Stimulated activated CD8-positive, alpha-beta memory T cell treated with anti-CD3 and anti-CD28 coated beads, Interleukin-7, amount 100 ng/mL, for 4 hours (primary cell): ENCODE measurements at places on chromosomes 1 and 21.
A peak's percentile ranks its signal among the peaks of the same experiment; 100 is the strongest.

GRCh38 chr21:38334866-38335265 is 78.1 kb downstream of the KCNJ15 start:
- DNase-seq: no peak

DNA sequence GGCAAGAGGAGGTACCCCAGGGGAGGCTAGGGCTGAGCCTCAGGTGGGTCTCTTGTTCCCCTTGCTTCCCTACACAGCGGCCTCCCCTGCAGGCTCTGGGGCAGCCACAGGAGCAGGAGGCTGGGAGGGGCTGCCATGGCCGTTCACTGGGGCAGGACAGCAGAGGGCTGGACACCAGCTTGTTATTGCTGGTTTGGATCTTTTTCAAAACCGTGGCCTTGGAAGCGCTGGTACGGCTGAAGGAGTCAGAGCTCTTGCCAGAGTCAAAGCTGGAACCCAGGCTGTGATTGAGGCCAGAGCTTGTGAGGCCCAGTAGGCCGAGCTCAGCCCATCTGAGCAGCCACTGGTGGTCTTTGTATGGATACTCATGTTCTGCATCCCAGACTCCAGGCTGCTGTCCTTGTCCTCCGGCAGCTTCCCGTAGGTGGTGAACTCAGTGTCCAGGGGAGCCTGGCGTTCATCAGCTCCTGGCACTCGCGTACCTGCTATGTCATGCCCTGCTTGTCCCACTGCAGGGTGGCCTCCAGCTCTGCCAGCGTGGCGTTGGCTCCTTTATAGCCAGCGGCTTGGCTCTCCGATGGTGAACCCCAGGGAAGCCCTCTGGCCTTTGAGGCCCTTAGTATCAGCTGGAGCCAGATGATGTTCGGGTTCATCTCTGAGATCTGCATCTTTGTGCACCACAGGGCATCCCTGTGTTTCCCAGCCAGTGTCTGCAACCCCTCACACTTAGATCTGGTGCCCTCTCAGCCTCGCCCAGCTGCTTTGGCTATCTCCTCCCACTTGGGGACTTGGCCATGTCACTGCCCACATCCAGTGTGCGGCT is 40.3 kb upstream of the THEM4 start:
- DNase-seq: no peak

DNA sequence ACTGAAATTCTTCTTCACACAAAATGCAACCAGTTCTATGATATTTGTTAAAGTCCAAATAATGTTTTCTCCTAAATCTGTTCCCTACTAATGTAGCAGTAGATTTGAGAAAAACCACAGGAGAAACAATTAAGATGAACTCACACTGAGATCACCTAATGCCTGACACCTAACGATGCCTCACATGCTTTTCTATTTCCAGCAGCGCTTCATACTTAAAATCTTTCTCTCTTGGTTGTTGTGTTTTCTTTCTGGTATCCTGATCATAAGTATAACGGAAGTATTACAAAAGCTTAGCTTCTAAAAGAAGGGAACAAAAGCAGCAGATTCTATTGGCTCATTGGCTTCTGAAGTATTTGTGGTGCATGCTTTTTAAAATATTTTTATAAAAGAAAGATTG is 267.2 kb upstream of the SGIP1 start:
- DNase-seq: no peak

- peak; percentile 56 for DNase-seq
These were observed 12.6 kb downstream of the ZC3H12A start for GRCh38 chr1:37486680-37487618.

DNA sequence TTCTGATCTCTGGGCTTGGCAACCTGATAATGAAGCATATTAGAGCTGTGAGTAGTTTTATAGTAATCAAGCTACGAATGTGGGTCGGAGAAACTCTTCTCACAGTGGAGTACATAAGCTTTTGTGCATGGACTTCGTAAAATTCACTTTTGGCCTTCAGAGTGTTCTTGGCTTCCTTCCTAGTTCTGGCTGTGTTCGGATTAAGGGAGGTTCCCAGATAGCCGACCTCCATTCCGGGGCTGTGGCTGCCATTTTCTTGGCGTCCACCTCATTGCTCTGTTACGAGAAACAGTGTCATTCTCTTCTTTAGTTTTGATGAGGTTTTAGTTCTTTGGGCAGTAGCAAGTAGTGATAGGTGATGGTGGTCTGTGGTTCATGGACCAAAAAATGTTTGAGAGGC is 26.3 kb downstream of the CAMTA1 start:
- no peak for DNase-seq

GRCh38 chr1:61375082-61375880 is 292.9 kb downstream of the NFIA start:
- DNase-seq: no peak

- DNase-seq: peak; percentile 12
These were observed 188.5 kb downstream of the TGFBR3 start for GRCh38 chr1:91697416-91697815.

DNA sequence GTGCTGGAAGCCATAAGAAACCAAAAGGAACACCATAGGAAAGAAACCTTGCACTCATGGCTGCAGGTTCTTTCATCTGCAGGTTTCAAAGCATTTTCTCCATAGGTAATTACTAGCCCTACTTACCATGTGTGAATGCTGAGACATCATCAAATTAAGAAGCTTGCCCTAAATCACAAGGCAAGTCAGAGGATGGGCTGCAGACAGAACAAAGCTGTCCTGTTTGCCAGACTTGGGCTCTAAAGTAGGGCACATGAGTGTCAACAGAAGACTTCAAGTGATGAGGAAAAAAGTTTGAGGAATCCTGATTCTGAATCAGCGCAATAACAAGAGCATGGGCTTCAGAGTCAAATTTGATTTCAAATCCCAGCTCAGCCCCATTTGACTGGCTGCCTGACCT is 5.8 kb upstream of the EPS15 start:
- no peak for DNase-seq

DNA sequence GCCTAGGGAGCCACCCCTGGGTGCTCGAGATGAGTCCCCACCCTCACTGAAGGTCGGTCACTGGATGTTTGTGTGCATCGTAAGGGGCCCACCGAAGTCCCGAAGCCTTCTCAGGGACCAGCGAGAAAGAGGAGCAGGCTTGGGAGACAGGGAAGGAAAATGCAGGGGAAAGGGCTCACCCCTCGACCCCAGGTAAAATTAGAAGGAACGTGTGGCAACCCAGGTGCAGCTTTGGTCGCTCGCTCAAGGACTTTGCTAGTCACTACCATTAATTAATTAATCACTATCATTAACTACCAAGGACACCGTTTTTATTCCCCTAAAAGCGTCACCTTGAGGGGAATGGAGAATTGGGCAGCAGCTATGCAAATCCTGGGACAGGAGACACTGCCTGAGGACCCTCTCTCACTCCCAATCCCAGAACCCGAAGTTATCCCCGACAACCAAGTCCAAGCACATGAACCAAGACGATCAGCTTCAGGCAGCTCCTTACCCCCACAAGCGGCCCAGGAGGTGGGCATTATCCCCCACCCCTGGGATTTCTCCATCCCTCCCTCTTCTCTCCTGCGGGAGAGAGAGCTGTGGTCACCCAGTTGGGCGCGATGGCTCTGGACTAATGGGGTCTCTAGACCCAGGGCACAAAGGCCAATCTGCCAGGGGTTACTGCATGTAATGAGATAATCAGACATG is 4.2 kb upstream of the SIM2 start:
- DNase-seq: no peak

DNA sequence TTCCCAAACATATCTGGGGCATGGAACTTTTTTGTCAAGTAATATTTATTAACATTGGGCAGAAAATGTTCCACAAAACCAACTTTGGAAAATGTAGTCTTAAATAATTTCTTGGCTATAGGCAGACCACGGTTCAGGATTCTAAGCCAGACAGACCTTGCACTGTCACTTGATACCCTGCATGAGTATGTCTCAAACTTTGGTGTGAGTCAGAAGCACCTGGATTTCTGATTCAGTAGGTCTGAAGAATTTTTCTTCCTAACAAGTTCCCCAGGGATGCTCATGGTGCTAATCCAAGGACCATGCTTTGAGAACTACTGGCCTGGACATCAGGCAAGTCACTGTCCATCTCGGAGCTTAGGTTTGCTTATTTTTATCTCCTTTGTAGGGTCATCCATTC is 562.0 kb downstream of the PLPP3 start:
- no peak for DNase-seq

- peak; percentile 46 for DNase-seq
These were observed 44.0 kb downstream of the YARS1 start for GRCh38 chr1:32773018-32773763.

DNA sequence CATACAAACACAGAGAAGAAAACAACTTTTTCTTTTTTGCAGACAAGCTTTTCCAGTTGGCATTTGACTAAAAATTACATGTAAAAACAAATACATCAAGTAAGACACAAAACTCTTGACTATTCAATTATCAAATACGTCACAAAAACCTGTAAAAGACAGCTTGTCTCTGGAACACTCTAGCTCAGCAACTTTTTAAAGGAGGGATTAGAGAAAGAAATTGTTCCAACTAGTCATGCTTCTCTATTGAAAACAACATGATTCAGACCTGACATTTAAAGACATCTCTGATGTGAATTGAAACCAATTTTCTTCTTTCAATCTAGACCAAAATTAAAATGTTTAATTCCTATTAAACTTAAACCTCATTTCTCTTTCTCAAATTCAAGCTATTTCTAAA is 30.3 kb downstream of the SMYD3 start:
- DNase-seq: no peak

DNA sequence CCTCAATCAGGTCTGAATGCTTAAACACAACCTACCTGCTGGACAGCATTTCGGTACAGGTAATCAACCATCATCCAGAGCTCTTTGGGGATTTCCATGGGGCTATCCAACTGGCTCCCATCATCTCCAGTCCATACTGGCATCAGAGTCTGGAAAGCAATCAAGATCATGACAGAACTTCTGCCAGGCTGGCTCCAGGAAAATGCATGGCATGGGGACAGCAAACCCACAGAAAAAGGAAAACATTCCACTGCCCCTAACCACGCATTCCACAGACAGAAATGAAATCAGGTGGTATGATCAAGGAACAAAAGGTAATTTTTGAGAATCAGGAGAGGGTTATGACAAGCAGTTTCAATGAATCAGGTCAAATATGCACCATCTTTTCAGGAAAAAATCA is 9.1 kb upstream of the MTF1 start:
- no peak for DNase-seq

GRCh38 chr1:83512373-83513193 is 486.3 kb downstream of the TTLL7 start:
- no peak for DNase-seq

DNA sequence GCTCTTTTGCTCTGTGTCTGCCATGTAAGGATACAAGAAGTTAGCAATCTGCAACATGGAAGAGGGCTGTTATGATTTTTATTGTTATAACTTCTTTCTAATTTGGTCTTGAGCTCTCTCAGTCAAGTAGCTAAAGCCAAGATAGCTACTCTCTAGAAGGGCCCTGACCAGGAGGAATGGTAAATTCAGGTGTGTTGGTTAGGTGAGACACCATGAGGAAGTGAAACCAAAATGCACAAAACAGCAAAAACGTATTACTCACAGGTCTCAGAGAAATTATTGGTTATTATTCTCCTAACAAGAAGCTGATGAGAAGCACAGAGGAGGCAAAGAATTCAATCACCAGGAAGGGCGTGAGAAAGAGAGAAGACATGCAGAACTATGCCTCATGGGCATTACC is 51.8 kb upstream of the INSL5 start:
- no peak for DNase-seq

DNA sequence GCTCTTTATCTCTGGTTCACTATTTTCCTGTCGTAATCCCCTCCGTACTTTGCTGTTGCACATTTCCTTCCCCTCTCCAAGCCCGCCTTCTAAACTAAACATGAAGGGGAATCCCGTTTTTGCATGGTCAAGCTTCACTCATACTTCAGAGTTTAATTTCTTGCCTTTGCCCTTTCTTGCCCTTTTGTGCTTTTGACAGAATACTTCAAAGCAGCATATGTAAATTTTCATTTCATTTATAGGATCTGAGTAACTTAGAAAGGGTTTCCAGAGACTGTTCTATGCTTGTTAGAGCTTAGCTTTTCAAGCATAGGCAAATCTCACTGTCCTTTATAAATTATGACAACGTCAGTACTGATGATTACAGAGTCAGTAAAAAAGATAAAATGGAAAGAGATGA is 27.7 kb downstream of the SPATA45 start:
- DNase-seq: no peak

- no peak for DNase-seq
These were observed 189.0 kb downstream of the PLPP3 start for GRCh38 chr1:56390232-56390867.

- DNase-seq: no peak
These were observed 37.3 kb downstream of the CAMK2N1 start for GRCh38 chr1:20448671-20449071.

DNA sequence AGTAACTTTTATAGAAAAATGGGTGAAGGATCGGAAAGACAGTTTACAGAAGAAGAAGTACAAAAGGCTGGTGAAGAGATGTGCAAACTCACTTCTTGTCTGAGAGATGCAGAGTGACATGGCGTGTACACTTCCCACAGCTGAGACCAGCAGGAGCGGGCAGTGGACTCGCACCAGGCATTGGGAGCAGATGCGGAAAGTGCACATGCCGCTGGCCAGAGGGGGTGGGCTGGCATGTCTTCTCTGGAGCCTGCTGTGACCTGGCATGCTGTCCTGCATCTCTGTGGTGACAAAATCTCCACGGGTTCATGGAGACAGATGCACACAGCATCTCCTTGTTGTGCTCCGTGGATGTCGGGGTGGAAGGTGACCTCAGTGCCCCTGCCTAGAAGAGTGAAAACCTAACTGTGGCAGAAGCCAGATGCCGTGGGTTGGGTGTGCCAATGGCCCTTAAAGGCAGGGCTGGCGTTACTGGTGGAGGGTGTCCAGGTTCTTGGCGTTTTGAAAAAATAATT is 128.6 kb upstream of the COL6A1 start:
- DNase-seq: no peak

- DNase-seq: no peak
These were observed 68.6 kb upstream of the VAV3 start for GRCh38 chr1:108033550-108033951.

GRCh38 chr1:231731268-231731667 is 104.7 kb downstream of the DISC1 start:
- DNase-seq: no peak

DNA sequence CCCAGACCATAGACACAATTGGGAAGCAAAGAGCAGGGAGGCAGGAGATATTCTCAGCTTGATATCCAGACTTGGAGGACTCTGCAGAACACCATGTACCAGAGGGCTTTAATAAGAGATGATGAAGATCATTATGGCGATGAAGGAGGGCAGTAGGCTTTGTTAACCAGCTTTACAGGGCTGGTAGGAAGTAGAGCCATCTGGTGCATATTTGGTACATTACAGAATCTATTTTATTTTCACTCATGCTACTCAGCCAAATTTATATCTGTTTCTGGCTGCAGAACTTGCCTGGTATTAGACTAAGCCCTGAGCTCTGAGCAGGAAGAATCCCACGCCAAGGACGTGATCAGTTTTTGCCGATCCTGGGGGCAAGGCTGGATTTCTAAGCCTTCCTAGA is 61.8 kb upstream of the SYT6 start:
- no peak for DNase-seq
